ENCODE measurements at places on chromosomes 5 and 9.

- no peaks in the 10 kb centered on the region for H3K4me1 ChIP-seq
- peaks cover 2% of the 10 kb centered on the region for H3K36me3 ChIP-seq
- H3K4me3 ChIP-seq: no peak overlapping the region
These were observed 11.0 kb upstream of the DNAJA1 start for GRCh38 chr9:33013962-33014664.

GRCh38 chr5:153086486-153086885 lies 404.0 kb upstream of the GRIA1 start:
- no peaks in the 10 kb centered on the region for H3K4me1 ChIP-seq
- DNase-seq: no peak
- H3K4me3 ChIP-seq: no peak overlapping the region
- H3K27me3 ChIP-seq: no peaks in the 10 kb centered on the region

DNA sequence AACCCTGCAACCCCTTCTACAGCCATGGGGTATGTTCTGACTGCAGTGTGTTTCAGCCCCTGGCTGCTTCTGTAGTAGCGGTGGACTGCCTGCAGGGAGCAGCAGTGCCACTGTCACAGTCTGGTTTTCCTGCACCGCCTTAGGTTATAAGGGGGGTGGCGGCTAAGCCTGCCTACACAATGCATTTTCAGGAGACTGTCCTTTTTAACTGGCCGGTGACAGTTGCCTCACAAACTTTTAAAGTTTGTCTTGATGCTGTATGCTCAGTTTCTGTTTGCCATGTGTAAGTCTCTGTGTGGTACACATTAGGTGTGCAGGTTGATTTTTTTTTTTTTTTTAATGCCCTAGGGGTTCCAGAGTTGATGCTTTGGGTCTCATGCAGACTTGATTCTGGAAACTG lies 53.0 kb downstream of the NUP214 start:
- H3K36me3 ChIP-seq: peaks cover 30% of the 10 kb centered on the region
- no peaks in the 10 kb centered on the region for H3K27me3 ChIP-seq
- DNase-seq: peak; percentile 65
- no peak overlapping the region for H3K4me3 ChIP-seq
- H3K4me1 ChIP-seq: peaks cover 28% of the 10 kb centered on the region

DNA sequence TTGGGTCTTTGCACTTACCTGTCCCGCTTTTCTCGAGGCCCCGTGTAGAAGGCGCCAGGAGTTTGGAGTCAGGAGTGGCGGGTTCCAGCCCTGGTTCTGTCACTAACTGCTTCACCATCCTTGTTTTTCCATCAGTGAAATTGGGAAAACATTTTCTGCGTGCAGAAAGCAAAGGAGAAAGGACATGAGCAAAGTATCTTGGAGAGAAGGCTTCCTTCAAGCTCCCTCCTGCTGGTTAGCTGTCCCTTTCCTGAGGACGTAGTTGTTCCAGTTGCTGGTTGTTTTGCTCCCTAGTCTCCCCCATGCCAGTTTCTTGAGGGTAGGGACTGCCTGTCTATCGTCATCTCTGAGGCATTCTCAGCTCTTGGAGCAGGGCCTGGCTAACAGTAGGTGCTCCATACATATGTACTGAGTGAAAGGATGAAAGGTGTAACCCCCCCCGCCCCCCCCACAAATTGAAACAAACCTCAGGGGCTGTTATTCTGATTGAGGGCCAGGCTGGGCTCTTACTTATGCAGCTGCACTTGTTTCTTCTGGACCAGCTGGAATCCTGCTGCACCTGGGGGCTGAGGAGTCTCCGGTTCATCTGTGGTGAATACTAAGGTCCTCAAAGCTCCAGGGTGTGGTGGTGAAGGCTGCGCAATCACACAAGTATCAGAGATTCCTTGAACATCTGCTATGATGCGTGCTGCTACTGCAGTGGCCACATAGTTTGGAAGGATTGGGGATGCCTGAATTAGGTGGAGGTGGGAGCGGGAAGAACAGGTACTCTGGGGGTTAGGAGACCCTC lies 1.0 kb downstream of the SMIM3 start:
- no peaks in the 10 kb centered on the region for H3K36me3 ChIP-seq
- H3K27me3 ChIP-seq: peaks cover 17% of the 10 kb centered on the region
- no peak for DNase-seq
- H3K4me1 ChIP-seq: peaks cover 11% of the 10 kb centered on the region
- no peak overlapping the region for H3K27ac ChIP-seq

GRCh38 chr5:133430095-133430494 lies 182.2 kb downstream of the FSTL4 start:
- H3K27me3 ChIP-seq: no peaks in the 10 kb centered on the region
- no peak overlapping the region for H3K4me3 ChIP-seq
- H3K36me3 ChIP-seq: no peaks in the 10 kb centered on the region

- H3K36me3 ChIP-seq: no peaks in the 10 kb centered on the region
- no peak for DNase-seq
- H3K27me3 ChIP-seq: no peaks in the 10 kb centered on the region
- H3K4me1 ChIP-seq: no peaks in the 10 kb centered on the region
- H3K27ac ChIP-seq: no peak overlapping the region
These were observed 1163.6 kb downstream of the CDH12 start for GRCh38 chr5:21689587-21689986.

DNA sequence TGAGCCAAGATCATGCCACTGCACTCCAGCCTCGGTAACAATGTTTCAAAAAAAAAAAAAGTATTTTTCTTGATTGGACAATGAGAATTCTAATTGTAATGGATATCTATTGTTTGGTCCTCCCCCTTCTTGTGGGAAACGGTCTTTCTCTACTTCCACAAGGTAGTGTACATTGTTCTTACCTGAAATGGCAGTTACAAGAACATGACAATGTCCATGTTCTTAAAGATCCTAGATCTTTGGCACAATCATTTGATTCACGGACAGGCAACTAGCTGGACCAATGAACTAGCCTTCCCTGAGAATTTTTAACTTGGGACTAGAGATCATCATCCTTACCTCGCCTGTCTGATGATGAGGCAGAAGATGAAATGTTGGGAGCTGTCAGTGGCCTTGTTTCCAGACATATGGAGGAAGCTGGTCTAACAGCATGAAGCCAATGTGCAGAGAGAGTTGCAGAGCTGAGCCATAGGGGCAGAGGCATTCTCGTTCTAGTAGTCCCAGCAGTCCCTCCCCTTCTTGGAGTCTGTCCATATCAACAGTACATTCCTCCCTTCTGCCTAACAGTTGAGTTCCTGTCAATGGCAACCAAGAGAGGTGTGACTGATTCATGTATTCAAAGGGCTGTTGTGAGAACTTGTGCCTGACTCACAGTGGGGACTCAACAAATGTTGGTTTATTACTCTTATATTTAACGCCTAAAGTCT lies 2.1 kb upstream of the MARCHF6 start:
- no peaks in the 10 kb centered on the region for H3K27me3 ChIP-seq
- H3K36me3 ChIP-seq: no peaks in the 10 kb centered on the region
- H3K27ac ChIP-seq: peak overlapping the region; percentile 78
- no peak overlapping the region for H3K4me3 ChIP-seq
- peaks cover 12% of the 10 kb centered on the region for H3K4me1 ChIP-seq

Measured in memory B cell (primary cell).